Mesenteric fat pad (tissue), 1 donor: ENCODE measurements at places on chromosomes 3 and 15. TPM values are rescaled to one million over a fixed set of nuclear protein-coding genes. Genes with fewer than 3 reads are reported as not detected.

The UBE3A gene
- total RNA-seq = 78.7 TPM

The CACNA2D2 gene
- total RNA-seq = 0.45 TPM

The LDHAL6B gene
- not detected for total RNA-seq

The LRRC31 gene
- not detected for total RNA-seq

The PLSCR2 gene
- total RNA-seq = not detected

The NEK4 gene
- 18.1 TPM for total RNA-seq

The MAP2K5 gene
- total RNA-seq = 14.9 TPM

The PPARG gene
- total RNA-seq = 349 TPM

The POTEB3 gene
- total RNA-seq = not detected

The ARGFX gene
- not detected for total RNA-seq

The SMCO1 gene
- total RNA-seq = not detected

The NECTIN3 gene
- total RNA-seq = 19.8 TPM

The TIPIN gene
- 5.3 TPM for total RNA-seq

The PROS1 gene
- total RNA-seq = 31.3 TPM

The ANKRD28 gene
- total RNA-seq = 70.9 TPM

The RAB43 gene
- 33.0 TPM for total RNA-seq

The GOLGA8T gene
- not detected for total RNA-seq

The RASL12 gene
- total RNA-seq = 4.7 TPM

The TP63 gene
- 0.35 TPM for total RNA-seq
